ENCODE measurements at places on chromosomes 1 and 21.
A peak's percentile ranks its signal among the peaks of the same experiment; 100 is the strongest.

DNA sequence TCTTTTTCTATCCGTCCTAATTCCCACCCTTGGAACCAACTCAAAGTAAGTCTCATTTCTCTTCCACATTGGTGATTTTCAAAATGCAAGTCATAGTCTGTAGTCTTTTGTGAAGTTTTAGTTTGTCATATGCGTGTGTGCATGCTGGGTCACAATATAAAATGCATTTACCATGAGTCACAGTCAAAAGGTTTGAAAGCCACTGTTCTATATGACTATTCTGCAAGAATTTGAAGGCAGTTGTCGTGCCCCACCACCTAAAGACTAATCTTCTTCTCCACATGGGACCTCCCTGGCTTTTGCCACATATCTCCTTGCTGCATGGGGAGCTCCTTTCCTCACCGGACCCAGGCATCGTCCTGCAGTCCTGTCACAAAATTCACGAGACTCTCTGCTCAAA is 1.6 kb downstream of the STPG1 start:
- H3K36me3 ChIP-seq, result no peaks in the 10 kb centered on the region
- no peak overlapping the region for H3K4me3 ChIP-seq
- H3K27me3 ChIP-seq, result no peaks in the 10 kb centered on the region

DNA sequence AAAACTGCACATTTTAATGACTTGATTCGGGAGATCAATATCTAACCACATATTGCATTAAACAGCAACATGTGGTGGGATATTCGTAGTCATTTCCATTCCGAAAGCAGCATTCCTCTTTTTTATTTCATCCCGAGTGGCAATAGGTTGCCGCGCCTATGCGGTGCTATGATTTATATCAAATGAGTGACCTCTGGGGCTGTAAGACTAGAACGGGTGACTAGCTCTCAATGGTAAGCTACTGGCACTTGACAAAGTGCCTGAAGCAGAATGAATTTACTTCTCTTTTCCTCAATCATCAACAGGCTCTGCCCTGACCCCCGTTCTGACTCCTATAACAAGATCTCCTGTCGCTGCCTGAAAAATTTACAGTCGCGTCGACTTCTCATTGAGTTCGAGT is 162.3 kb downstream of the ZNF281 start:
- no peaks in the 10 kb centered on the region for H3K36me3 ChIP-seq
- no peaks in the 10 kb centered on the region for H3K27me3 ChIP-seq
- no peak overlapping the region for H3K27ac ChIP-seq
- H3K4me3 ChIP-seq, result no peak overlapping the region

- H3K4me3 ChIP-seq, result no peak overlapping the region
- peak; percentile 60 for DNase-seq
- H3K27me3 ChIP-seq, result no peaks in the 10 kb centered on the region
- H3K27ac ChIP-seq, result no peak overlapping the region
- H3K4me1 ChIP-seq, result peaks cover 24% of the 10 kb centered on the region
Measured at GRCh38 chr1:100955322-100955721, 59.4 kb downstream of the SLC30A7 start.

DNA sequence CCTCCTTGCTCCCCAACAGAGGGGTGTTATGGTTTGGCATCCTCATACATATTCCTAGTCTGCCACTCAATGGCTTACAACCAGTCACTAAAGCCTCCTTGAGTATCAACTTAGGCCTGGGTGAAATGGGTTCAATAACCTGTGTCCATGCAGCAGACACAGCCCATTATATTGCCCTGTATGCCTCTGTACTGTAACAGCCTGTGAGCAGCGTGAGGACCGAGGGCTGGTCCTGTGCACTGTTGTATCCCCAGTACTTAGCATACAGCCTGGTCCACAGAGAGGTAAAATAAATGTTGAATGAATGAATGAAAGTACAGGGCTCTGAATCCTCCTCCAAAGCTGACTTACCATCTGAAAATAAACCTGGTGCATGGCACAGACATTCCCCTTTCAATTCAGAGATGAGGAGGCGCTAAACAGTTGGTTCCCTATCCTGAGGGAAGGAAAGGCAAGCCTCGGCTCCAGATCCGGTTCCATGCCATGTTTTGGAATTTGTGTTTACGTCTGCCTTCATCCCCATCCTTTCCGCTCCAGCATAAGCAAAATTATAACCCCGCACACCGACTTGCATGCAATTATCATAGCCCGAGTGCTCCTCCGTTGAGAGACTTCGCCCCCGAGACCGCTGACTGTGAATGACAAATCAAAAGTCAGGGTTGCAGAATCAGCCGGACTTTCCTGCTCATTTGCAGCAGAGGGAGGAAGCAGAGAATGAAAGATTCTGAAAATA is 45.0 kb upstream of the DNAJC6 start:
- H3K27me3 ChIP-seq, result no peaks in the 10 kb centered on the region
- H3K27ac ChIP-seq, result no peak overlapping the region
- DNase-seq, result peak; percentile 59
- H3K4me1 ChIP-seq, result peaks cover 28% of the 10 kb centered on the region

DNA sequence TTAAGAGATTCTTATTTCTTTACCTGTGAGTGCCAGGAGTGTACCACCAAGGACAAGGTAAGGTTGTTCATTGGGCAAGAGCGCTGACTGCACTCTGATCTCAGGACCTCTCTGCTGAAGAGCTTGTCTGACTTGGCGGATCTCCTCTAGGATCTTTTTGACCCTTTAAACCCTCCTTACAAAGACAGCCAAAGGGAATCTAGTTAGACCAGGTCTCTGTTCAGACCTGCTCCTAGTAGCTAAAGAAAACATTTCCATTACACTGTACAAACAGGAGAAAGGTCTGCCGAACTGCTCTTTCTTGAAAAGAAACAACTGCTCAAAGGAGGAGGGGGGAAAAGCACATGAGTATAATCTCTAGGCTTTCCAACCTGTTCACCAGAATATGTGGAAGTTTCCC is 49.3 kb downstream of the SMYD2 start:
- no peak overlapping the region for H3K4me3 ChIP-seq
- H3K27ac ChIP-seq, result no peak overlapping the region
- H3K36me3 ChIP-seq, result no peaks in the 10 kb centered on the region
- DNase-seq, result no peak
- peaks cover 20% of the 10 kb centered on the region for H3K4me1 ChIP-seq

DNA sequence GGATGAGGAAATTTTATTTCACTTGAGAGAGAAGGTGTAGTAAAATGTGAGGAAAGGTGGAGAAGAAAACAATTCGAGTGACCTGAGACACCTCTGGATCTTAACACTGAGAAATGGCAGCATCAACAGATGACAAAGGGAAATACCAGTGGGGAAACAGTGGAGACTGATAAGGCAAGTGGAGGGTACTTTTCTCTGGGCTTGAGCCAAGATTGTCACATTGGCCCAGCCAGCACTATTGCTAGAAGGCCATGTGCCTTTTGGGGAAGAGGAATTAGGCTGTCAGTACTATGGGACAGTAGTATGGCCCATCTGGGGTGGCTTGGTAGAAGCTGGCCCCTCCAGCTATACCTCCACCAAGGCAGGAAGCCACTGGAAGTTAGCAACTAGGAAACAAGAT is 8.4 kb downstream of the SYPL2 start:
- H3K4me3 ChIP-seq, result no peak overlapping the region
- H3K4me1 ChIP-seq, result no peaks in the 10 kb centered on the region

DNA sequence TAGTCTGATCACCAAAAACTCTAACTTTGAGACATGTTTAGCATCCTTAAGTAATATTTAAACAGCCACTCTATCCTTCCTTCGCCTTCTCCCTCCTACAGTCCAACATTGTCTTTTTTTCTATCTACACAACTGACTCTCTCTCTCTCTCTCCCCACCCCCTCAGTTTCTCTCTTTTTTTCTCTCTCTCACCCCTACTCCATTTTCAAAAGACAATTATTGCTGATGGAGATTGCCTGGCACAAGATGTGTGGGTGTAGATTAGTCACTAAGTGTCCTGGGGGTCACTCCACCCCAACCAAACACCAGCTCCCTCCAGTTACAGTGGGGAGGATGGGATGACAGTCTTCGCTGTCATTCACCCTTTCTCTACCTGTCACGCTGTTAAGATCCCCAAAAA is 94.5 kb upstream of the NFIA start:
- no peaks in the 10 kb centered on the region for H3K27me3 ChIP-seq
- no peak overlapping the region for H3K4me3 ChIP-seq
- no peaks in the 10 kb centered on the region for H3K36me3 ChIP-seq
- no peak overlapping the region for H3K27ac ChIP-seq
- no peak for DNase-seq

- no peaks in the 10 kb centered on the region for H3K27me3 ChIP-seq
- H3K27ac ChIP-seq, result no peak overlapping the region
- no peaks in the 10 kb centered on the region for H3K36me3 ChIP-seq
- no peaks in the 10 kb centered on the region for H3K4me1 ChIP-seq
- no peak for DNase-seq
Measured at GRCh38 chr1:14183329-14183728, 415.2 kb upstream of the KAZN start.

DNA sequence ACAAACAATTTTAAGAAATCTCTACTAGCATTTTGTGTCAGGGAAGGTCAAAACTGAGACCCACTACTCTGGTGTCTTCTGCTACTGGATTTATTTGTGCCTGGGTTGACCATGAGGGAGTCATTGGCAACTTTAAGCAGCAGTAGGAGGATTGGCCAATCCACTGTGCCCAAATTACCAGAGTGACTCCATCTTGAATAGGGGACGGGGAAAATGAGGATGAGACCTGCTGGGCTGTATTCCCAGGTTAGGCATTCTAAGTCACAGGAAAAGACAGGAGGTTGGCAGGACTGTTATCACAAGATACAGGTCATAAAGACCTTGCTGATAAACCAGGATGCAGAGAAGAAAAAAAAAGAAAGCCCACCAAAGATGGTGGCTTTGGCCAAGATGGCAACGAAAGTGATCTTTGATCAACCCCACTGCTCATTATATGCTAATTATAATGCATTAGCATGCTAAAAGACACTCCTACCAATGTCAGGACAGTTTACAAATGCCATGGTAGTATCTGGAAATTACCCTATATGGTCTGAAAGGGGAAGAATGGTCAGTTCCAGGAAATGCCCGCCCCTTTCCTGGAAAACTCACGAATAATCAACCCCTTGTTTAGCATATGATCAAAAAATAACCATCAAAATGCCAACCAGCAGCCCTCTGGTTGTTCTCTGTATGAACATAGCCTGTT is 200.9 kb downstream of the LTN1 start:
- DNase-seq, result no peak
- no peaks in the 10 kb centered on the region for H3K27me3 ChIP-seq
- H3K4me3 ChIP-seq, result no peak overlapping the region
- peaks cover 34% of the 10 kb centered on the region for H3K4me1 ChIP-seq
- peak overlapping the region; percentile 58 for H3K27ac ChIP-seq

DNA sequence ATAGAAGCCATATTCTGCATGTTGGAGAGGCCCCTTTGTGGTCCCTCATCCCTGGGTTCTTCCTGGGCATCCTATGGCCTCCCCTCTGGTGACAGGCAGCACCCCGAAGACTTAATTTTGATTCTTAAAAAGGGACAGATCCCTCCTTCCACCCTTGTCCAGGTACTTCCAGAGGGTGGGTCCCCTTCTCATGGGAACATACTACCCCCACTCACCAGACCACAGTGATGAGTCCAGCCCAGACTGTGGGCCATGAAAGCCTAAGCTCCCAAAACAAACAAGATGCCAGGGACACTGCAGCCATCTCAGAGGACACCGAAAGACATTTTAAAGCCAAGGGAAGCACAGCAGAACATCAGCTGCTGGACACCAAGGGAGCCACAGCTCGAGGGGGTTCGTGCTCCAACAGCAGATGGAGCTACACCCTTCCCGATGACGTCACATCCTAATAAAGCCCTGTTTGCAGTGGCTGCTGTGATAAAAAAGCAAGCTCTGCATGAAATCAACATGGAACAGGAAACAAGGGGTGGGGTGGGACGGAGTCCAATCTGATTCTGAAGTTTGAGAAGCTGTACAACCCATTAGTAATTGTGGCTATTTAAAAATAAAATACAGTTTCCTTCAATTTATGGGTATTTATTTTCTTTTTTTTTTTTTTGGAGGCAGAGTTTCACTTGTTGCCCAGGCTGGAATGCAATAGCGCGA is 32.4 kb downstream of the GNB1 start:
- no peaks in the 10 kb centered on the region for H3K36me3 ChIP-seq
- no peaks in the 10 kb centered on the region for H3K27me3 ChIP-seq
- peak overlapping the region; percentile 51 for H3K27ac ChIP-seq
- DNase-seq, result peak; percentile 96
- H3K4me3 ChIP-seq, result no peak overlapping the region
- peaks cover 11% of the 10 kb centered on the region for H3K4me1 ChIP-seq

- peaks cover 14% of the 10 kb centered on the region for H3K4me1 ChIP-seq
- no peak overlapping the region for H3K4me3 ChIP-seq
- no peaks in the 10 kb centered on the region for H3K27me3 ChIP-seq
- H3K27ac ChIP-seq, result no peak overlapping the region
- no peak for DNase-seq
- H3K36me3 ChIP-seq, result no peaks in the 10 kb centered on the region
Measured at GRCh38 chr21:36430841-36431240, 45.6 kb downstream of the CHAF1B start.

DNA sequence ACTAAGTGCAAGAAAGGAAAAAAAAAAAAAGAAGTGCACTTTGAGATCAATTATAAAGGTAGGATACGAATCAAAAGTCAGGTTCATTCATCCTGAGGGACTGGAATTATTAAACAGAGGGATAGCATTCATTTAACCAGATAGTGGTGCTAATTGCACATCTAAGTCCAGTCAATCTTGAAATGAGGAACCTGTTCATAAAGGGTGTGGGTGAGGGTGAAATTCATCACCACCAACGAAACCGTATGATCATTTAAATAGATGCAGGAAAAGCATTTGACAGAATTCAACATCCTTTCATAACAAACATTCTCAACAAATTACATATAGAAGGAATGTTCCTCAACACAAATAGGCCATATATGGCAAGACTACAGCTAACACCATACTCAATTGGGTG is 5.6 kb downstream of the CTSS start:
- peaks cover 8% of the 10 kb centered on the region for H3K4me1 ChIP-seq
- H3K36me3 ChIP-seq, result no peaks in the 10 kb centered on the region
- H3K27ac ChIP-seq, result no peak overlapping the region
- H3K4me3 ChIP-seq, result no peak overlapping the region
- H3K27me3 ChIP-seq, result no peaks in the 10 kb centered on the region
- DNase-seq, result no peak

DNA sequence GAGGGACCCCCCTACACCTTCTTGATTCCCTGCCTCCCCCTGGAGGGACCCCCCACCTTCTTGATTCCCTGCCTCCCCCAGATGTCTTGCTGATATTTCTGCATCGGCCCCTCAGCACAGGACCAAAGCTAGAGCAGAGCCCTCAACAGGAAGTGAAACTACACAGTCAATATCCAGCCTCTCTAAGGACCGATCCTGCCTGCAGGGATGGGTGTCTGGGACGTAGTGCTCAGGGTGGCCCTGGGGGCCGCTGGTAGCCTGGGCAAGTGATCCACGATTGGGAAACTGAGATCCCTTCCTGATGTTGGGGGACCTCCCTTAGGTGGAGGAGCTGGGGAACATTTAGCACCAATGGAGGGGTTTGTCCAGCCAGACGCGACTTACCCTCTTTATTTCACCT is 3.9 kb upstream of the LEFTY2 start:
- peaks cover 19% of the 10 kb centered on the region for H3K4me1 ChIP-seq
- no peaks in the 10 kb centered on the region for H3K27me3 ChIP-seq
- H3K4me3 ChIP-seq, result no peak overlapping the region
- no peak for DNase-seq
- no peaks in the 10 kb centered on the region for H3K36me3 ChIP-seq
- H3K27ac ChIP-seq, result no peak overlapping the region

GRCh38 chr1:150149271-150150132 is at the start of gene PLEKHO1:
Gene PLEKHO1 (plus strand): TSS chr1:150149916. CDS start chr1:150150258, 342 bp downstream.
- peak; percentile 90 for DNase-seq
- H3K36me3 ChIP-seq, result peaks cover 14% of the 10 kb centered on the region
- H3K27me3 ChIP-seq, result no peaks in the 10 kb centered on the region
- peaks cover 44% of the 10 kb centered on the region for H3K4me1 ChIP-seq
- peak within 1 kb of the TSS; percentile 98 for H3K27ac ChIP-seq

All from cardiac muscle cell (in vitro differentiated cells and primary cell).